Fibroblast of upper back skin (primary cell): ENCODE measurements at places on chromosomes 11 and 22.

GRCh38 chr11:83033972-83034672, 37.6 kb downstream of the RAB30 start:
- peak; percentile 97 for DNase-seq

DNA sequence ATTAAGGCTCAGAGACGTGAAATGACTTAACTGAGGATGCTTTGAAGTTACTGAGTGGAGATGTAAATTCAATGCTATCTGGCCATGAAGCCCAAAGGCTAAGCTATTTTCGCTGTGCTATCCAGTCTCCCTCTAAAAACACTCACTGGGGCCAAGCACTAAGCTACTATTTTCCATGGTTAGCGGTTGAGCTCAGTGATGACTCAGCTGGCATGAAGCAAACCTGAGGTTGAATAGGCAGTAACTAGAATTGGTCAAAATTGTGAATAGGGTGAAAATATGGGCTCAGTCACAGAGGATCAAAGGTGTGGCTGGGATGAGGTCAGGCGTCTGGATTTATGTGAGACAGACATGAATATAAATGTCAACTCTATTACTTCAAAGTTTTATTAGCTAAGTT, 564.2 kb upstream of the KIRREL3 start:
- peak; percentile 22 for DNase-seq

DNA sequence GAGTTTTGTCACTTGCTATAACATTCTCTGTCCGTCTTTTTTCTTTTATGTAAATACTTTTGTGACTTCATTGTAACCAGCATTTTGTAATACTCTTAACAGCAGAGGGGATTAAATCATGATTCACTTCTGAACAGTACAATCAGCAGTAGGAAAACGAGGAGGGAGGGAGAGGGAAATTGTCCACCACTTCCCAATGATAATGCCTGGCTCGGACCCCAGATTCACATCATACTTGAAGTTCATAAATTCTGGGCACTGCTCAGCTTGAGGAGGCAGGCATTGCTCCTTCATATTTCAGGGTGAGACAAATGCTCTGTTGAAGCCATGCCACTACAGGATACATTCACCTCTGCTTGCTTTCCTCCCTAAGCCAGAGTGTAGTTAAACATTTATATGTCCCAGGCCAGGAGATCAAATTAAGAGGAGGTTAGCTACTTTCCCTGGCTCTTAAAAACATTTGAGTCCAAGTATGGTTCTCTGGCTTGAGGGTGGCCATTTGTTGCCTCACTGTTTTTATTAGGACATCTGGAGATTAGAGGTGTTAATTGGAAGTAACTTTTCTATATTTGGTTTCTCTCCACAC, 129.0 kb upstream of the LDLRAD3 start:
- DNase-seq, result no peak

DNA sequence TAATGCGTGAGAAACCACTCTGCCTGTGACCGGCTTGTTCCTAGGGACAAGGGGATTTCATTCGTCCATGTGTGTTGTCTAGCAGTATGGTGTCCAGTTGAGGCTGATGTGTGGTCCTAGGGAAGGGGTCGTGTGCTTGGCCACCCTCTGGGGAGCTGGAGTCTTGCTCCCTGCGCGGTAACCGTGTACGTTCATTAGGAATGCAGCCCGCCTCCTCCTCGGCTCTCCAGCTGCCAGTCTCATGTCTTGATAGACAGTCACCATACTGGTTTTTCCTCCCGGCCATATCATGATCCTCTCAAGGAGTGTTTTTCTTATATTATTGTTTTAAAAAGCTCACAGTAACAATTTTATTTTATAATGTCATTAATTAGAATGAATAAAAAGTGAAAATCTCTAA, 5.9 kb downstream of the CTTN start:
- no peak for DNase-seq
